ENCODE measurements at places on chromosomes 3 and 15.

- no peak for DNase-seq
Measured at GRCh38 chr3:185656321-185656840, 70.3 kb downstream of the SENP2 start.

GRCh38 chr3:196215493-196216020 is 777 bp upstream of the SLC51A start:
- DNase-seq = no peak

DNA sequence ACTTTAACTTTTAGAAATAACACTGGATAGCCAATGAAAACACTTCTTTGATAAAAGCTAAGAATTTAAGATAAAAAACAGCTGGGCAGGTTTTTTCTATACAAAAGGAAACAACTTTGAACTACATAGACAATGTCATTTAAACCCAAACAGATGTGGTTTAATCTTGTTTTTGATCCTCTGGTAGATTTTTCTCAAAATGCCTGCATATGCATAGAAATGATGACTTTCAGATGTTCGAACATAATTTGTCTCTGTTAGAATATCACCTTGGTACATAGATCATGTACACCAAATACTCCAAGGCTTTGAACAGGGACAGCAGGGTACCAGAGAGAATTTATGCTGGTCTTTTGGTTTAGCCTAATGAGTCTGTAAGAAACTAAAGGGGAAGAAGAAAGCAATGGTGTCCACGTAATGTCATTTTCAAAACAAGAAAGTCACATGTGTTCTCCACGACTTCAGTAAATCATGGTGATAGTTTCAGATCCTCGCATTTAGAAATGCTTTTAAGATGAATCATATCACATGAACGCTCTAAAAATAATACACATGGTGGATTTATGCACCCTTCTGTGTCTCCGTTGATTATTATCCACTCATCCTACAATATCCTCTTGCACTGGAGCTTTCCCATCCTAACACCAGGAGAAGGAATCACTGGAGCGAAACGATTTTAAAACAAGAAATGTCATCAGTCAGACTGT is 160.1 kb upstream of the PDZRN3 start:
- DNase-seq = no peak

DNA sequence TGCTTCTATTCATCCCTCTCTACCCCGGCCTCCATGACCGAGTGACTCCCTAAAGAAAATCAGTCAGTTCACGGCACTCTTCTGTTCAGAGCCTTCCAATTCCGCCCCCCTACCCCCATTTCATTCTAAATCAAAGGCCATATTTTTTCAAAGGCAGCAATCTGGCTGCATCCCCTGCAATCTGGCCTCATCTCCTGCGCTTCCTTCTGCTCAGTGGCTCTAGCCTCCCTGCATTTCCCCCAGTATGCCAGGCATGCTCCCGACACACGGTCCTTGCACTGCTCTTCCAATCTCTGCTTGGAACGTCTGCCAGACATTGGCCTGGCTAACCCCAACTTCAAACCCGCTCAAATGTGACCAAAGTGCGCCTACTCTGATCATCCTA is 67.7 kb downstream of the EXOG start:
- DNase-seq = no peak

DNA sequence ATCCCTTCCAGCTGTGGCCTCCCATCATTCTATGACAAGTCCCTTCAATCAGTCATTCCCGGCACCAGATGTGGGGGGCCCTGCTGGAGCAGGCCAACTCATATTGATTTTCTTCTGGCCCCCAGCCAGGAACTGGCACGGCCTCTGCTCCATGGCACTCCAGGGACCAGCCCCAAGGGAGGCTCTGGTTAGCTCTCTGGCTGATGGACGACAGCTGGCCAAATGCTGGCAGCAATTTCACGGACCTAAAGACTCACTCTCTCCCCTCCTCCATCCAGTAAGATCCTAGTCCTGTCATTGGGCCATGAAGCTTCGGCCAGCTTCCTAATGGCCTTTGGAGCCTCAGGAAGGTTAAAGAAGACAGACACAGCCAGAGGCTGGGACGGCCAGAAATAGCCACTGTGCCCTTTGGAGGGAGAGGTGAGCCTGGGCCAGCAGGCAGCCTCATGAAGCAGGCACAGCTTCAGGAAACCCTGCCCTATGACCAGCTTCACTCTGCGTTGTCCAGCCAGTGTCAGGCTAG is 131.0 kb downstream of the MEX3B start:
- no peak for DNase-seq

Measured in GM13976 (cell line).